ENCODE measurements at places on chromosomes 2 and 18. TPM values are rescaled to one million over a fixed set of nuclear protein-coding genes. Genes with fewer than 3 reads are reported as not detected.

TRIM43 gene
- not detected for total RNA-seq

COLEC12 gene
- 6.4 TPM for total RNA-seq

TMEM37 gene
- 1.7 TPM for total RNA-seq

LMAN1 gene
- total RNA-seq = 33.0 TPM

APOB gene
- 0.38 TPM for total RNA-seq

ALK gene
- 0.32 TPM for total RNA-seq

GNLY gene
- total RNA-seq = 20.0 TPM

TCF23 gene
- total RNA-seq = not detected

POTEI gene
- not detected for total RNA-seq

NETO1 gene
- not detected for total RNA-seq

CCDC74B gene
- total RNA-seq = not detected

PCGF1 gene
- 23.1 TPM for total RNA-seq

DLX1 gene
- 0.28 TPM for total RNA-seq

NRP2 gene
- 5.8 TPM for total RNA-seq

KLHL41 gene
- 3,419 TPM for total RNA-seq

SLC16A14 gene
- total RNA-seq = 1.2 TPM

ORC4 gene
- total RNA-seq = 36.2 TPM
